NCI-H187 (cell line): ENCODE measurements at places on chromosomes 11 and 22.
A peak's percentile ranks its signal among the peaks of the same experiment; 100 is the strongest.

DNA sequence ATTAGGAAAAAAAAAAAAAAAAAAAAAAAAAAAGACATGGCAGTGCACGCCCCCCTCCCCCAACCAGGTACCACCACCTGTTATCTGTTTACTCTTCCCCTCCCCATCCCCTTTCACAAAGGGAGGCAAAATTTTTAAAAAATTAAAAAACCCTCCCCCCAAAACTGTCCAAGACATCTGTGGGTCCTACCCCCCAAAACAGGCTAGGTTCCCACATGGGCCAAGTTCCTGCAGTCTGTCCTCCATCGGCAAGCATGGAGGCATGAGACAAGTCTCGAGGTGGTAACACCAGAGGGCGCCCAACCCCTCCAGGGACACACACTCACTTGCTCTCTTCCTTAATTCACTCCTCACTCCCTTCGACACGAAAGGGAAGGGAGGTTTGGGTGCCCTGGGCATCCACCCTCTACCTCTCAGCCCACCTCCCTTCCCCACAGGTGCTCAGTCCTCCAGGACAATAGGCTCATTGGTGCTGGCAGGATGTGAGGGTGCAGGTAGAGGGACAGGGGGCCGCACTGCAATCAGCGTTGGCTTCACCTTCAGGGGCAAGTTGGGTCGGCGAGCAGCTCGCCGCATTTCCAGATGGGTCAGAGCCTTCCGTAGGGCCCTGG lies 2.2 kb upstream of the TUT1 start:
- DNase-seq, result peak; percentile 10

DNA sequence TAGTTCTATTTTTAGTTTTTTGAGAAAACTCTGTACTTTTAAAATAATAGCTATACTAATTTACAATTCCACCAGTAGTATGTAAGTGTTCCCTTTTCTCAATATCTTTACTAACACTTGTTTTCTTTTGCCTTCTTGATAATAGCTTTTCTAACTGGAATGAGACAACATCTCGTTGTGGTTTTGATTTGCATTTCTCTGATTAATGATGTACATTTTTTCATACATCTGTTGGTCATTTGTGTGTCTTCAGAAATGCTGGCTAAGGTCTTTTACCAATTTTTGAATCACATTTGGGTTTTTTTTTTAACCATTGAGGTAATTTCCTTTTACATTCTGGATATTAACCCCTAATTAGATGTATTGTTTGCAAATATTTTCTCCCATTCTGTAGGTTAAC lies 258.9 kb downstream of the DYNC2H1 start:
- no peak for DNase-seq

DNA sequence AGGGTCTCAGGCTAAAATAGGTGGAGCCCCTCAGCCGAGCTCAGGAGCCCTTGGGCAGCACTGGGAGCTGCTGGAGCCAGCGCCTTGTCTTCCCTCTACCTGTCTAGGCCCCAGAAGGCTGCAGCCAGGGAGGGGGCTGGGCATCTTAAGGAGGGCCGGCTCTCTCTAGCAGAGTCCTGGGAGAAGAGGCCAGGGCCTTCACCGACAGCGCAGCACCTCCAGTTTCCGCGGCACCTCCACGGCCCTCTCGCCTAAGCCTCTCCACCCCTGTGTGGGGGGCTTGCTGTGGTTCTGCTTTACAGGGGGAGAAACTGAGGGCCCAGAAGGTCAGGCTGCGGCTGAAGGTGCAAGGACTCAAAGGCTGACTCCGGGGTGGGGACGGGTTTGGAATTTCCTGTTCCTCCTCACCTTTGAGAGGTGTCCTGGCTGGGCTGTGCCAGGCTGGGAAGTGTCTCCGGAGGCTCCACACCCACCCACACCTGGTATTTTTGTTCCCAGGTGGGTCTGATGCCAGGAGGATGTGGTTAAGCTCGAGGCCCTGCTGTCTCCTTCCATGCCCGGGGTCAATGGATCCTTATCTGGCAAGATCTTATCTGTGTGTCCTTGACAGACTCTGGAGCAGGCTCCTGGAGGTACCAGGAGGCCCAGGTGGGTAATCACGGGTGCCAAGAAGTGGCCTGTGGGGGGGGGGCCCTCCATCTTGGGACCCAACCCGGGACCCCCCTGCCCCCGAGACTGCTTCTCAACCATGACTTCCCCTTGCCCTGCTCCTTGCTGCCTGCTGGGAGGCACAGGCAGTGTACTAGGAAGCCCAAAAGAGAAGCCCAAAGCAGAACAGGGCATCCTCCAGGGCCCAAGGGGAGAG lies 95.3 kb upstream of the FGF3 start:
- DNase-seq, result no peak

DNA sequence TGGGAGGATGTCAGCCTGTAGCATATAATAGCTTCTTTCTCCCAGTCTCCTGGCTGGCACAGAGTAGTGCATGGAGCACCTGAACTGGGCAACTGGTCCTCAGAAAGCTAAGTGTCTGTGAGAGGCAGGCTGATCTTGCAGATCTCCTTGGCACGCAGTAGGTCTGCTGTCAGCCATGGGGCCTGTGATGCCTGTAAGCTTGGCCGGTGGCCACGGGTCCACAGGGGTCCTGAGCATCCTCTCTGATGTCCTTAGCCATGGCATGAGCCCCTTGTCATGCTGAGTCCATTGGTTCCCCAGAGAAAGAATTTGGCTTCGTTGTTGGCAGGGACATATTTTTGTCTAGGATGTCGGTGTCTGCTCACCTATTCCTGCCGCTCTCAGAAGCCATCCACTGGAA lies 25.0 kb downstream of the AMPD3 start:
- no peak for DNase-seq

GRCh38 chr11:65111744-65112545 lies at the start of gene TM7SF2:
TSS of gene TM7SF2 (plus strand) at chr11:65111872. CDS start at chr11:65112016, 144 bp downstream.
- peak; percentile 93 for DNase-seq
